ENCODE measurements at places on chromosomes 13 and 19.

DNA sequence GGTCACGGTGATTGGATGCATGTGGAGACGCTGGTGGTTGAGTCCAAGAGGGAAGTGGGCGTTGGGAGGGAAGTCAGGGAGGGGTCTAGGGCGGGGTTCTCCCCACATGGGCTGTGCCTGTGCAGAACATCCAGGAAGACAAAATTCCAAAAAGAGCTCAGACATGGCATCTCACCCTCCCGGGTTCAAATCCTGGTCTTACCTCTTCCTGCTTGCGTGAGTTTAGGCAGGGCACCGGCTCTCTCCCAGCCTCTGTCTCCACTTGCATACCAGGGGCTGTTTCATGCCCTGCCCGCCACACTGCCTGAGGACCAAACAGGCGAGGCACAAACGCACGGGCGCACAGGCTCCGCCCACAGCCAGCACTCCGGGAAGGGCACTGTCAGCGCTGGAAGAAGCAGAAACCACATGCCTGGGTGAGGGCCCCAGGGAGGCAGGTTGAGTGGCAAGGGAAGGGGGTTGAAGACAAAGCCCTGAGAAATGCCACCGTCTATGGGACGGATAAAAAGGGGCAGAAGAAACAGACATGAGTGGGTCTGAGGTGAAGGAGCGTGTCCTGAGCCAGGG lies 123.6 kb upstream of the SOX1 start:
- DNase-seq = no peak

- DNase-seq = no peak
Measured at GRCh38 chr19:46954993-46955812, 64.4 kb upstream of the NPAS1 start.

DNA sequence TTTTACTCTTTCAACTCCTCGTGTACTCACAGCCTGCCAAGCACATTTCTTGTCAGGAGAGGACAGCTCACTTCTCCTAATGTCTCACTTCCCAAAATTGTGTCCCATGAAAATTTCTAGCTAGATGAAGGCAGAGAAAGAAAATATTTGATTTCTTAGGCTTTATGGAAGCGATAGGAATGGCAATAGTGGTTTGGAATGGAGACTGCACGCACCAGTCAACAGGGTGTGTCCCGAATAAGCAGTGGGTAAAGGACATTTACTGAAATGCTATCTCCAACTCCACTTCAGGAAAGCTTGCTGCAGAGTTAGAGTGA lies 321 bp upstream of the ZNF222 start:
- DNase-seq = no peak

DNA sequence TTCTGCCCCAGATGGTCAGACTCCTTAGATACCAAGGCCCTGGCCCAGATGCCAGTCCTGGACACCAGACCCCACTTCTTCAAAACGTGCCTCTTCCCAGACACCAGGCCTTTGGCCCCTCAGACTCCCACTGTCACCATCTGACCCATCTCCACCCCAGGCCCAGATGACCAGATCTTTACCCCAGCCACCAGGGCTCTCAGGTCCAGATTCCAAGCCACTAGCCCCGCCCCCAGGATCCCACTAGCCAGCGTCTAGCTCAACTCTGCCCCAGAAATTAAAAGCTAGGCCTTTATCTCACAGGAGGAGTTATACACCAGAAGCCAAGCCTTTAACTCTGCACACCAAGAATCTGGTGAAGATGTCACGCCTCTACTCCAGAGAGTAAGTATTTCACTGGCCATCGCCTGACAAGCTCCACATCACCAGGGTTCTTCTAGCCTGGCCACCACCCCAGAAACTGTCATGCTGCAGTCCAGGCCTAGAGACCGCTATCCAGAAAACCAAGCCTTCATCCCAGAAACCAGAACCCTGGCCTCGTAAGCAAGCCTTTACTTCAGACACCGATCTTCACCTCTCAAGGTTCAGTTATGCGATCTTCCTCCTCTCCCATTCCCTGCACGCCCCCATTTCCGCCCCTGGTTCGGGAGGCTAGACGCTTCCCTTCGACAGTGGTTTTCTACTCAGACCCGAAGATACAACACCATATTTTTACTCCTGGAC lies 595 bp downstream of the XAB2 start:
- DNase-seq = no peak

DNA sequence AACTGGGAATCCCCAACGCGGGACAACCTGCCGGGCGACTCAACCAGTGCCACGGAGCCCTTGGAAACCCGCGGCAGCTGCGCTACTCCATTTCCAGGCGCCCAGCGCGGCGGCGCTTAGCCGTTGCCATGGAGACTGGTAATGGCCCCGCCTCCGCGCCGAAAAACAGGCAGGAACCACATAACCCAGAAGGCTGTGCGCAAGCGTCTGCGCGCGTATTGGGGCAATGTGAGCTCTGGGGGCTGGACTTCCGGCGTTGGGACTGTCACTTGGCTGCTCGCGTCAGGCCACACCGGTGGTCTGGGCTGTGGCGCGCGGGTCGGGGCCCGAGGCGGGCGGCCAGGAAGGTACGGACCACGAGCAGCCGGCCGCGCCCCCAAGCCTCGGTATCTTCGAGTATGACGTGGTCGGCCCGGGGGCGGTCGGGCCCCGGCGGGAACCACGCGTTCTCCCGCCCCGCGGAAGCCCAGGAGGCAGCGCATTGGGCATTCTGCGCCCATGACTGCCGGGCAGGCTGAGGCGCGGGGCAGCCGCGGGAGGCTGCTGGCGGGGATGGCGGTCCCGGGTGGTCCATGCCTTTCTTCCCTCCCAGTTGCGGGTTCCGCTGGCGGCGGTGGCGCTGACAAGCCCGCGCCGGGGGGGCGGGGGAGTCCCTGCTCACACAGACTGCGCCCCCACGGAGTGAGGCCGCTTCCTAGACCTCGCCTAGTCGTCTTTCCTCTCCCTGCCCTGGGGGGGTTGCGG lies at the start of gene ZNF324B:
Gene ZNF324B (plus strand): TSS at position 265 of the 744 bp plus-strand sequence. CDS start 2,080 bp downstream, outside the sequence.
- DNase-seq = peak; percentile 75

- no peak for DNase-seq
Measured at GRCh38 chr13:77349365-77349764, 22.5 kb upstream of the MYCBP2 start.

DNA sequence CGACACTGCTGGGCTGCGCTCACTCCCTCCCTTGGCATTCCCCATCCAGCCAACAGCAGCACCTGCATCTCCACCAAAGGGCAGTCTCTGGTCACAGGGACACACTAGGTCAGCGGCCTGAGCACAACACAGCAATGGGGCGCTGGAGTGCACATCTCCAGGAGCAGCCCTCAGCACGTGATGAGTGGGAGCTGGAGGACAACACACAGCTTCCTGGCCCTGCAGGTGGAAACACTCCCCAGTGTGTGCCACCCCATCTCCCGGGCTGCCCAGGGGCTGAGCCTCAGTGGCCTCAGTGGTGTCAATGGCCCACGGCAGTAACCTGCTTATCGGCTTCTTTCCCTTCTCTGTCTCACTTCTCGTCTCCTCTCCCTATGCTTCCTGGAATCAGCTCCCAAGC lies 96.8 kb upstream of the VSTM2B start:
- no peak for DNase-seq

- no peak for DNase-seq
Measured at GRCh38 chr19:30386551-30387143, 14.5 kb downstream of the ZNF536 start.

GRCh38 chr19:7908078-7908699 lies 4.5 kb downstream of the MAP2K7 start:
- no peak for DNase-seq

DNA sequence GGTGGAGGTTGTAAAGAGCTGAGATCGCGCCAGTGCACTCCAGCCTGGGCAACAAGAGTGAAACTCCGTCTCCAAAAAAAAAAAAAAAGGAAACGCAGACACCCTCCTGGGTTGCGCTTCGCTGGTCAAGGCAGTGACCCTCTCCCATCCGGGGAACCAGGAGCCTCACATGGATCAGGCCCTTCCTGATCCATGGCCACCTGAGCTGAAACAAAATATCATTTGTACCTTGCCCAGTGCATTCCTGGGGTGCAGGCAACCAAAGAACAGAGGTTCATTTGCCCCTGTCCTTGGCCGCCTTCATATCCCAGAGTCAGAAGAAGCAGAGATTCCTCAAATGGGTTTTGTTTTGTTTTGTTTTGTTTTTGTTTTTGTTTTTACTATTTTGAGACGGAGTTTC lies 8.0 kb upstream of the LSM4 start:
- DNase-seq = no peak

GRCh38 chr19:35693835-35694599 lies 10.3 kb upstream of the ZBTB32 start:
- peak; percentile 66 for DNase-seq

DNA sequence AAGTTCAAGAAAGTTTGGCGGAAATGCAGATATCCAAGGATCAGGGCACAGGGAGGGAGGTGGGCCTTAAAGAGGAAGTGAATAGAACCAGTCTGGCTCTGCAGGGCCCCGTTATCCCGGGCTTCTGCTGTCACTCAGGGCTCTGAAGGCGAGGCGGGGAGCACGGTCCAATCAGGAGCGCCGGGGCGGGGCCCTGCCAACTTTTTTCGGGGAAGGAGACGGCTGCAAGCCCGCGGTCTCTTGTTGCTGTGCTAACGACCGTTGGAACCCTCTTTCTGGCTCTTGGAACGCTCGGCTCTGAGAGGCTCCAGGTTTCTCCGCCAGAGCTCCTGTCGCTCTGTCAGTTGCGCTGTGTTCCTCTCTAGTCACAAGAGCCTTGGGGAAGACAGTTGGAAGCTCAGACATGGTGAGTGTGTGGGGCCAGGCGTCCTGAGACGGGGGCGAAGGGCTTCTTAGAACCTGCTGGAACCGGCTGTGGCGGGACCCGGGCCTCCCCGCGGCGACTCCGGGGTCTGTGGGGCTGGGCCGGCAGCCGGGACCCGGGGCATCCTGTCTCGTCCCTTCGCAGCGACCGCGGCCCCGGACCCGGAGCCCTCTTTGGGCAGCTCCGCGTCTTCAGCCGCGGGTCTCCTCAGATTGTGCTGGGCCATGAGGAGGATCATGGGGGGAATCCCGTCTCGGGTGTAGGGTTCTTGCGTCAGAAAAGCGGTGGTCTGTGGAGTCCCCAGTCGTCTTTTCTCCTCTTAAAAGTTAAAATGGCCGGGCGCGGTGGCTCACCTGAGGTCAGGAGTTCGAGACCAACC lies 27.7 kb downstream of the ZNF844 start:
- DNase-seq = peak; percentile 50

- no peak for DNase-seq
Measured at GRCh38 chr13:79108914-79109643, 297.0 kb downstream of the RBM26 start.

DNA sequence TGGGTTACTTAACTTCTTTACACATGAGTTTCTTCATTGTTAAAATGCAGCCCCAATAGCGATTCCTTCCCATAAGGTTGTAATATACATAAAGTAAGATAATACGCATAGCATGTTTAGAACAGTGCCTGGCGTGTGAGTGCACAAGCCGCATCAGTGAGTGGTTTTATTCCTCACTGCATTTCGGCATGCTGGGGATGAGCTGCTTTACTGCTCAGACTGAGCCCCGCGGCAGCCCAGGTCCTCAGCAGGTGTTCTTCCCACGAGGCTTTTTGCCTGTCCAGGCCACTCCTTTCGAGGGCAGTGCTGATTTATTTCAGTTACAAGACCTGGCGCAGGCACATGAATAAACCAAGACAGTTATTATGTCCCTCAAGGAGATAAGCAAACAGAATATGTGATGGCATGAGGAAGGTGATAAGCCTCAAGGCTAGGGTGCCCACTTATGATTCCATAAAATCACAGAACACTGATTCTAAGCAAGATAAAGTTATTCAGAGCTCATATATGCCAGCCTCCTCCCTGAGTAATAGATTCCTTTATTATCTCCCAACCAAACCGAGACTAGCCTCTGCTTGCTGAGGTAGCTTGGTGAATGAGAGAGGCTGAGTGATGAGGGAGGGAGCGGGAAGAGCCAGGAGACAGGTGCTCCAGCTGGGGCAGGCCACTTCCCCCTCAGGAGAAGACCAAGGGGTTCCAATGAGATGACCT lies 505.5 kb downstream of the DIAPH3 start:
- DNase-seq = no peak

GRCh38 chr13:39225860-39226259 lies 187.6 kb downstream of the NHLRC3 start:
- no peak for DNase-seq

- DNase-seq = no peak
Measured at GRCh38 chr13:67343777-67344176, 113.6 kb upstream of the PCDH9 start.

DNA sequence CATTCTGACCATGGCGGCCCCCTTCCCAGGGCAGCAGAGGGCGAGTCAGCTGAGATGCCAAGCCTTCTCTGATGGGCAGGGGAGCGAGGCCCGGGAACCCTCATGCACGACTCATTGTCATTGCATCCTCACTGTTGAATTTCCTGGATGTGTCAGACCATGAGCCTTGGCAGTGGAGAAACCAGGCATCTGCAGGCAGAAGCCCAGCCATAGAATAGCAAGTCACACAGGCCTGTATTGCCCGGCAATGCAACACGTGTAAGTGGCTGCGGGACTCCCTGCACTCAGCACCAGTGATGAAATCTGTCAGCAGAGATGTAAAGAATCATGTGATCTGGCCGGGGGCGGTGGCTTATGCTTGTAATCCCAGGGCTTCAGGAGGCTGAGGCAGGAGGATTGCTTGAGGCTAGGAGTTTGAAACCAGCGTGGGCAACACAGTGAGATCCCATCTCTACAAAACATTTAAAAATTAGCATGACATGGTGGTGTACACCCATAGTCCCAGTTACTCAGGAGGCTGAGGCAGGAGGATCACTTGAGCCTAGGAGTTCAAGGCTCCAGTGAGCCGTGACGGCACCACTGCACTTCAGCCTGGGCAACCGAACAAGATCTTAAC lies 199.7 kb downstream of the KATNAL1 start:
- DNase-seq = no peak

- DNase-seq = no peak
Measured at GRCh38 chr13:92896842-92897241, 329.8 kb upstream of the GPC6 start.

GRCh38 chr19:35807633-35808032 lies 5.0 kb downstream of the PRODH2 start:
- DNase-seq = no peak

- no peak for DNase-seq
Measured at GRCh38 chr19:48454150-48454730, 1.1 kb upstream of the KCNJ14 start.

DNA sequence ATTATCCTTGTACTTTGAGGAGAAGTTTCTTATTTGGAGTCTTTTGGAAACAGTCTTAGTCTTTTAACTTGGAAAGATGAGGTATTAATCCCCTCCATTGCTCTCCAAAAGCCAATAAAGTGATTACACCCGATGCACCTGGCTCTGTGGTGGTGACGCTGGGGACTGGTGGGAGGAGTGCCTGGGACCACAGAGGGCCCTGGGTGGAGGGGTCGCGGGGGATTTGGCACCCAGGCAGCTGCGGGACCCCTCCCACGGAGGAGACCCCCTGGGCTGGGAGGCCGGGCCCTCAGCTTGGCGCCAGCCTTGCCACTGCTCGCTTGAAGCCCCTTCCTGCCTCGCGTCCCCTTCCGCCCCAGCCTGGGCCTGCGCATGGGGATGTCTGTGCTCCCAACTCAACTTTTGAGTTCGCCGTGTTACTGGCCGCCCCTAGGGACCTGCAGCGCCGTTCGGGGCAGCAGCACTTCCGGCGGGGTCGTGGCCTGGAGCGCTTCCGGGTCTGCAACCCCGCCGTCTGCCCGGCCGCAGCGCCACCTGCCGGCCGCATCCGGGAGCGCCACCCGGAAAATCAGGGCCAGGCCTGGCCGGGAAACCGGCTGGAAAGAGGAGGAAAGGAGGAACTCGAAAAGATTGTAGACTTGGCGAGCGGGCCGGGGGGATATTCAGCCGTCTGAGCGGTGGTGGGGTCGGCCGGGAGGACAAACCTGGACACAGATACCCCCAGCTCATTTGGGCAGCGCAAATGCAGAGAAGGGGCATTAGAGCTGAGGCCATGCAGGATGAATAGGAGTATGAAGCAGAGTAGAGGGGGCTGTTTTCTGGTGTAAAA lies 8.4 kb downstream of the PEAK3 start:
- peak; percentile 96 for DNase-seq
